WERI-Rb-1 (cell line): ENCODE measurements at places on chromosomes 3 and 15.

DNA sequence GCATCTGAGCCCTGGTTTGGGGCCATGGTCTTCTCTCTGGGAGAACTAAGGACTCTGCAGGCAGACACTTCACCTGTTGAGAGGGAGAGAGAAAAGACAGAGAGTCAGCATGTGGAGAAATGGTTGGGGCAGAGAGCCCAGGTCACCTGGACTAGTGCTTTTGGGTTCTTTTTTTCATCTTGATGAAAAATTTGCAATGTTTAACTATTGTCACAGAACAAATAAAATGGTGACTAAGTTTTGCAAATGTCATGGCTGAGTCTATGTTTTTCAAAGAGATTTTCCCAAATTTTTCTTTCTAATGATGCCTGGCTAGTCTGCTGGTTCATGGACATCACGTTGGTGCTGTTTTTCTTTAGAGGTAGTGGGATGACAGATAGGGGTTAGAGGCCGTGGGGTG, 17.8 kb downstream of the FAH start:
- DNase-seq, result no peak

DNA sequence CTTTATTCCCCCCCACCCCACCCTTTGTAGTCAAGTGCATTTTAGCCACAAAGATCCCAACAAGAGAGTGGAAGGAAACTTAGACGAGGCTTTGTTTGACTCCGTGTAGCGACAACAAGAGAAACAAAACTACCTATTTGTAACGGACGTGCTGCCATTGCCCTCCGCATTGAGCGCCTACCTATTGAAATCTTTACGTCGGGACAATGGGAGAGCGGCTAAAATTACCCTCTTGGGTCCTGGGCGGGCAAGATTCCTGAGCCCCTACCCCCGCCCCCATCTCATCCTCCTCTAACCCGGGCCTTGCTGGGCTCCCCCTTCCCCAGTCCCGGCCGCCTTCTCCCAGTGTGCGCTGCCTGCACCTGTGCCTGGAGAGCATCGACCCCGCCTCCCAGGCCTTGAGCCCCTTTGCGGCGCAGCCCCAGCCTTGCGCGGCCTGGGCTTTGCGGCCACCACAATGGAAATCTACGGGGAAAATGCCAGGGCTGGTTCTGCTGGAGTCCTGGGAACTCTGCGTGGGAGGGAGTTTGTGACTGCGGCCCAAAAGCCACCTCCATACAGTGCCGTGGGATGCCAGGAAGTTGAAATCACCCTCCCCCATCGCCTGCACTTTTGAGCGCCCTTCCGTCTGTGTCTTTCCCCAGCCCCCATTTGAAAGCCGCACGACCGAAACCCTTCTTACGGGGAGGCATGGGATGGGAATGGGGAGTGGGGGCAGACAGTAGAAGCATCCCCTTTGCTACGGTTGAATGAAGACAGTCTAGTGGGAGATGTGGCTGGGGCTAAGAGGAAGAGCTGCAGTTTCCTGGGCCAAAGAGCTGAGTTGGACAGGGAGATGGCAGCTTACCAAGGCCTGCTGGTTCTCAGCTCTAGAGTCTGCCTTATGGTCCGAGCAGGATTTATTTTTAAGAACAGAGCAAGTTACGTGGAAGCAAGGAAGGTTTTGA, 1.1 kb upstream of the SOX2 start:
- DNase-seq, result no peak

DNA sequence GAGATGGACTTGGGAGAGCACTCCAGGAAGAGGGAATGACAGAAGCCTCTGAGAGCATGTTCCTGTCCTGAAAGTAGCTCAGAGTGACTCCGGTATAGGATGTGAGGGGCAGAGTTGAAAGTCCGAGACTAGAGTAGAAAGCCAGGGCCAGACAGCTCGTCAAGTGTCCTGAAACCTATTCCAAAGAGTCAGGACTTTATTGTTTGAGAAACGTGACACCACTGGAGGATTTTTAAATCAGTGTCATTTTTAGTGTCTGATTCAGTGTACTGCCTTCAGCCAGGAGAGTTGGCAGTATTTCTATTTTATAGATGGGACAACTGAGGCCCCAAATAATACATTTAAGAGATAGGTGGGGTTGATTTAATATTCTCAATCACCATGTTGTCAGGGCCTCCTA, 1.6 kb upstream of the RBMS3 start:
- no peak for DNase-seq

DNA sequence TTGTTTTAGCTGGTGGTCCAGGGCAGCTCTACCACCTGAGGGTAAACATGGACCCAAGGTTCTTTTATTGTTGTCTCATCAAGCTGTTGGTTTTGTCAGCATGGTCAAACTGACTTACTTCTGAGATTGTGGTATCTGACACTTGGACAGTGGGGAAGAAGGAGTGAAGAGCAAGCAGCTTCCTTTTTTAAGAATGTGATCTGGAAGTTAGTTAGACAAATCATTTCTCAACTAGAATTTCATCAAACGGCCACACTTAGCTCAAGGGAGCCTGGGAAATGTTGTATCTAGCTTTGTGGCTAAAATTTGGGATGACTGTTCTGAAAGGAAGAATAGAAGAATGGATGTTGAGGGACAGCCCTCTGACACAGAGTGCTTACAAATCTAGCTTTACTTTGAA, 215.2 kb downstream of the ZNF621 start:
- DNase-seq, result no peak

- no peak for DNase-seq
These were observed 51.8 kb downstream of the SERP1 start for GRCh38 chr3:150494411-150494977.

- peak; percentile 18 for DNase-seq
These were observed 262.9 kb downstream of the ZIC1 start for GRCh38 chr3:147672035-147672434.
